ENCODE measurements at places on chromosomes 5 and 9.

GRCh38 chr9:6415266-6415665 is 2.3 kb downstream of the UHRF2 start:
- peak overlapping the region; percentile 94 for H3K27ac ChIP-seq
- peaks cover 46% of the 10 kb centered on the region for H3K4me1 ChIP-seq
- H3K27me3 ChIP-seq = no peaks in the 10 kb centered on the region
- DNase-seq = no peak
- H3K36me3 ChIP-seq = peaks cover 2% of the 10 kb centered on the region

DNA sequence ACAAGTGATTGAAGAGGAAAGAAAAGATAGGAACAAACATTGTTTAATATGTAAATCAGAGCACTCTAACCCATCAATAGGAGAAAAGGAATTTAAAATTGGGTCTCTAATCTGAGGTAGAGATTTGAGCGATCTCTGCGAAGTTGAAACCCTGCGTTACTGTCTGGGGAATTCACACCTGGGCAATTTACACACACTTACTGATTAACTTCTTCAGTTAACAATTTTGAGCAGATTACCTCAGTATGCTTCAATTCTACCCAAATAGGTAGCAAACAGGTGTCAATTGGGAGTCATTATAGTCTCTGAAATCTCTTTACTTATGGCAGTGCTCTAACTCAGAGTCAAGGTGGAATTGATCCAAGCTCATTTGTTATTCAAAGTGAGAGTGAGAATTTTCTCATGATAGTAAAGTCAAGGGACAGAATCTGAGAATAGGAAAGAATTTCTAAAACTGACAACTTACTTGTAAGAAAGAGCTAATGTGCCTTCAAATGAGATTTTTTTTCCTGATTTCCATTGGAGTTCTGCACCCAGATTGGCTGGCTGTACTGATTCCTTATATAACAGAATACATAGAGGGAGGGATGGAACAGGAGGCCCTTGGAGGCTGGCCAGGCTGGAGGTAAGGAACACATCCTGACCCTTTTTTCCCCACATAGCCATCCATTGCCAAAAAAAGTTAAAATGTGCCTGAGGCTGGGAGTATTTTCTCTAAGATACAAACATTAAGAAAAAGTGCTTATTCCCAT is 27.1 kb upstream of the IFNA14 start:
- no peak overlapping the region for H3K4me3 ChIP-seq
- H3K4me1 ChIP-seq = no peaks in the 10 kb centered on the region
- peaks cover 34% of the 10 kb centered on the region for H3K27me3 ChIP-seq
- H3K27ac ChIP-seq = no peak overlapping the region
- H3K36me3 ChIP-seq = peaks cover 2% of the 10 kb centered on the region

GRCh38 chr5:124739634-124740025 is 6.8 kb downstream of the ZNF608 start:
- peak overlapping the region; percentile 58 for H3K27ac ChIP-seq
- no peak for DNase-seq
- no peaks in the 10 kb centered on the region for H3K27me3 ChIP-seq
- peak overlapping the region; percentile 34 for H3K4me3 ChIP-seq
- no peaks in the 10 kb centered on the region for H3K36me3 ChIP-seq

- no peak overlapping the region for H3K27ac ChIP-seq
- H3K4me3 ChIP-seq = no peak overlapping the region
- peaks cover 20% of the 10 kb centered on the region for H3K36me3 ChIP-seq
- H3K4me1 ChIP-seq = no peaks in the 10 kb centered on the region
- H3K27me3 ChIP-seq = no peaks in the 10 kb centered on the region
Measured at GRCh38 chr9:122318284-122318683, 52.5 kb upstream of the PTGS1 start.

GRCh38 chr9:23254404-23255184 is 571.4 kb downstream of the ELAVL2 start:
- DNase-seq = no peak
- H3K27me3 ChIP-seq = no peaks in the 10 kb centered on the region
- H3K36me3 ChIP-seq = no peaks in the 10 kb centered on the region
- no peaks in the 10 kb centered on the region for H3K4me1 ChIP-seq

DNA sequence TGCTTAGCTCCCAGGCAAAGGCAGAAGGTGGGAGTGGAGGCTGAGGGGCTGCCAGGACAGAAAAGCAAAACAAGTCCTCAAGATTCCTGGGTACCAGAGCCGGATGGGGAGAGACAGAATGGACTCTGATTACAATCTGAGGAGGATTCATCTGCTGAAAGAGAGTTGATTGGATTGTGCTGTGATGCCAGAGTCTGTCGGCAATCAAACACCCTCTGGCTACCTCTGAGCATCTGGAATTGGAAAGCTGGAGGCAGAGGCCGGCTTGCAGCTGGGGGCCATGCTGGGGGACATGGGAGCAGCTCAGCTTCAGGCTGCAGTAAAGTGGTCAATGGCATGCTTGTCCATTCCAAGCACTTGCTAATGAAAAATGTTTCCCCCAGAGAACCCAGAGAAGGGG is 59.3 kb downstream of the ASTN2 start:
- H3K36me3 ChIP-seq = no peaks in the 10 kb centered on the region
- H3K4me3 ChIP-seq = no peak overlapping the region
- no peaks in the 10 kb centered on the region for H3K4me1 ChIP-seq
- DNase-seq = no peak

DNA sequence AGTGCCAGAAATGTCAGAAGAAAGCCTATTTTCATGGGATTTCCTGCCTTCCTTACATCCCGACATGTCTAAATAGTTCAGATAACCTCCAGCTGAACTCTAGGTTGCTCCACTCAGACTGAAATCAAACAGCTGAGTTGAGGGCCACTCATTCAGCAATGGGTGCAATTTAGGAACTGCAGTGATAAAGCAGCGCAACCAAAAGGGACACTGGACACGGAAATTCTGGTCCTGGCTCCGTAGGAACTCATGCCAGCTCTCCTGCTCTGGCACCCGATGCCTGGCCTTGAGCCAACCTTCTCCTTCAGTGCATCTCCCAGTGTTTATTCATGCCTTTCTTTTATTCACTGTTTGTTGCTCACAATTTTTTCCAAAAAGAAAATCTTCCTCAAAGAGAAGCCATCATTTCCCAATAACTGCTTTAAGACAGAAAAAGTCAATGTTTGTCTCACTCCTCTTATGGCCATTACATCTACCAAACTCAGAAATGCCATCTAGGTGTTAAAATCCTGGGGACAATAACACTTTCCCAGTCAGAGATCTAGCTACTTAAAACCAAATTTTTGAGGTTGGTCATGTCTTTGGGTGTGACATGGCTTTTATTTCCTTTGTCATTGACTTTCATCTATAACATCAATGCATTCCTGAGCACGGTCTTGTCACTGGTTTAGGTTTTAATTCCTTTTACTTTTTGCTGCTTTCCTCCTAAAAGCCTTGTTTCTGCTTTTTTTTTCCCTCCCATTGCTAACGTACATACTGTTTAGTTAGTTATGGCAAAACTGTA is 126.9 kb downstream of the PDE4D start:
- H3K36me3 ChIP-seq = no peaks in the 10 kb centered on the region
- H3K27ac ChIP-seq = peak overlapping the region; percentile 28
- peaks cover 59% of the 10 kb centered on the region for H3K4me1 ChIP-seq
- H3K27me3 ChIP-seq = no peaks in the 10 kb centered on the region

DNA sequence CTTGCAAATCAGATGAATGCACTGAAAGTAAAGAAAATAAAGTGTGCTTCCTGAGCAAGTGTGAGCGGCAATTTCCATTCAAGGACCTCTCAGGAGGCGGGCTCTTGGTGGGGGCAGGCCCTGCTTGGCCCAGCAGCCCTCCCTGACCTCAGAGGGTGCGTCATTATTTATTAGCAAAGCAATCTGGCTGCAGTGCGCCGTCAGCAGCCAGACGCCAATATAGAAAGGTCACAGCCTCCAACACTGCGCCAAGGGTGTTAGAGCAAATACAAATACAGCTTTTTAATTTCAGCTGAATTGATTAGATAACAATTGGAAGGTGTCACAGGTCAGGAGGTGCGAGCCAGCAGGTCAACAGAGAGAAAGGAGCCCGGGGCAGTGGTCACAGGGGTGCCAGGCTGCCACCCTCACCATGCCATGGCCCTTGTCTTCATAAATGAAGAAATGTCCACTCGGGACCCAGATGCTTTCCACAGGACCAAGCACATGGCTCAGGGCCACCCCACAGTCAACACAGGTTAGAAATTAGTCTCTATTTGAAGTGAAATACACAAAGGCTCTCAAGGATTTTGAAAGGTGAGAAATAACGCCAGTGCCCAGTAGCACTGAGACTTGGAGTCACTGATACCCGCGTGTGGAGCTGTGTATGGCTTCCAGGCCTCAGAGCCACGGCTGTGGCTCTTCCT is 309.8 kb downstream of the IRX2 start:
- H3K4me1 ChIP-seq = no peaks in the 10 kb centered on the region
- no peak overlapping the region for H3K4me3 ChIP-seq
- no peaks in the 10 kb centered on the region for H3K36me3 ChIP-seq
- H3K27me3 ChIP-seq = no peaks in the 10 kb centered on the region
- DNase-seq = no peak

DNA sequence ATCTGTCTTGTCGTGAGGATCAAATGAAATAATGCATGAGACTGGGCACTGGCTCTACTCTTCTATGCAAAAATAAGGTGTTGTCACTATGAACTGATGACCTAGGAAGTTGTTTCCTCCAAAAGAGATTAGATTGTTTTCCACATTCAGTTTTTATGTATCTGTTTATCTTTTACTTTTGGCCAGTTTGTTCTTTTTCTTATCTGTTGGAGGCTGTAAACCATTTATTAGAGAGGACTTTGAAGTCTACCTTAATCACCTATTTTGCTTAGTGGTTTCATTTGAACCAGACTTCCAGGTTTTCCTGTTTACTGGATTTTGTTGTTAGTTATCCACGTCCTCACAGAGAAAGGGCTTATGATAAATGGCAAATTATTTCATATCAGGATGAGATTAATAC is 21.5 kb upstream of the GDA start:
- DNase-seq = no peak
- no peak overlapping the region for H3K27ac ChIP-seq
- H3K36me3 ChIP-seq = no peaks in the 10 kb centered on the region
- no peaks in the 10 kb centered on the region for H3K4me1 ChIP-seq
- H3K4me3 ChIP-seq = no peak overlapping the region
- no peaks in the 10 kb centered on the region for H3K27me3 ChIP-seq

Data from chondrocyte (in vitro differentiated cells).